ENCODE measurements at places on chromosomes 12 and 14. TPM values are rescaled to one million over a fixed set of nuclear protein-coding genes. Genes with fewer than 3 reads are reported as not detected.

The SPATA7 gene
- total RNA-seq = 44.7 TPM

The NRIP2 gene
- 3.7 TPM for total RNA-seq

The TMEM119 gene
- 51.7 TPM for total RNA-seq

The FAM181A gene
- not detected for total RNA-seq

The TAS2R50 gene
- total RNA-seq = 17.0 TPM

The STAC3 gene
- 55.6 TPM for total RNA-seq

The IKBIP gene
- 27.9 TPM for total RNA-seq

The ZBTB25 gene
- total RNA-seq = 17.3 TPM

The TCHP gene
- 26.2 TPM for total RNA-seq

The CLEC12A gene
- 3.4 TPM for total RNA-seq

The P2RX4 gene
- total RNA-seq = 30.9 TPM

The LRP1-AS gene
- total RNA-seq = 3.4 TPM

The AICDA gene
- total RNA-seq = 0.66 TPM

The SLCO1B1 gene
- total RNA-seq = not detected

The SLC38A4 gene
- total RNA-seq = 0.88 TPM

The SLC5A8 gene
- 1.9 TPM for total RNA-seq

The KRT74 gene
- total RNA-seq = not detected

The CLEC2A gene
- 1.1 TPM for total RNA-seq

The HCAR3 gene
- total RNA-seq = 2.1 TPM

The KCNH3 gene
- 0.93 TPM for total RNA-seq

The DIO3 gene
- 4.1 TPM for total RNA-seq

The ARMH4 gene
- 44.6 TPM for total RNA-seq

The OR4K2 gene
- total RNA-seq = not detected

The RFX4 gene
- total RNA-seq = 0.11 TPM

The MAPKAPK5 gene
- 59.8 TPM for total RNA-seq

The OR4K17 gene
- not detected for total RNA-seq

The TSPAN11 gene
- total RNA-seq = 15.6 TPM

The METTL25 gene
- 48.7 TPM for total RNA-seq

The KLRD1 gene
- total RNA-seq = 0.82 TPM

The LIN7A gene
- total RNA-seq = 35.1 TPM

The GLT1D1 gene
- total RNA-seq = 8.6 TPM

The SMAGP gene
- total RNA-seq = 6.8 TPM

The OR8S1 gene
- total RNA-seq = not detected

The GALNT16 gene
- 20.3 TPM for total RNA-seq

The PCED1B gene
- 0.82 TPM for total RNA-seq

The RNASE12 gene
- total RNA-seq = not detected

The GPR68 gene
- 2.1 TPM for total RNA-seq

The PPP2R5C gene
- 128 TPM for total RNA-seq

The ERC1 gene
- 90.1 TPM for total RNA-seq

The LHX5 gene
- total RNA-seq = not detected

The MAGOHB gene
- total RNA-seq = 39.0 TPM

The LDHB gene
- 476 TPM for total RNA-seq

The CCDC175 gene
- total RNA-seq = 8.6 TPM
